Activated CD4-positive, alpha-beta T cell treated with anti-CD3 and anti-CD28 coated beads, Interleukin-2, amount 10 ng/mL, durations not matched to agents 24 days and 14 days (primary cell): ENCODE measurements at places on chromosomes 11 and 22. TPM values are rescaled to one million over a fixed set of nuclear protein-coding genes. Genes with fewer than 3 reads are reported as not detected.

DNA sequence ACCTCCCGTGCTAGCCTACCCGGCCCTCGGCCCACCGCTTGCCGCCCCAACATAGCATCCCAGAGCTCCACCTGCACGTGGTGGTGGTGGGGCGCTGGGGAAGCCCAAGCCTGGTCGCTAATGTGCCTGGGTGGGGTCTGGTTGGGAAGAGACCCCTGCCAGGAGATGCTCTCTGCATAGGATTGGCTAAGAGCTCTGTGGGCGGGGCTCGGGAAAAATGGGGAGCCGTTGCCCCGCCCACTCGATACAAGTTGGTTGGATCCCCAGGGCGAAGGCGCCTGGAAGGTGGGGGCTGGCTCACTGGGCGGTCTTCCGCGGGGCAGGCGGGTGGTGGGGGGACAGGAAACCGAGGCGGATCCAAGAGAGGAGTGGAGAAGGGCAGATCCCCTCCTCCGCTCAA lies 7.6 kb downstream of the LRRC10B start:
- peaks cover 5% of the 10 kb centered on the region for H3K4me1 ChIP-seq
- H3K4me3 ChIP-seq: no peak overlapping the region
- H3K27ac ChIP-seq: no peak overlapping the region
- peak; percentile 58 for DNase-seq
- peaks cover 16% of the 10 kb centered on the region for H3K27me3 ChIP-seq

DNA sequence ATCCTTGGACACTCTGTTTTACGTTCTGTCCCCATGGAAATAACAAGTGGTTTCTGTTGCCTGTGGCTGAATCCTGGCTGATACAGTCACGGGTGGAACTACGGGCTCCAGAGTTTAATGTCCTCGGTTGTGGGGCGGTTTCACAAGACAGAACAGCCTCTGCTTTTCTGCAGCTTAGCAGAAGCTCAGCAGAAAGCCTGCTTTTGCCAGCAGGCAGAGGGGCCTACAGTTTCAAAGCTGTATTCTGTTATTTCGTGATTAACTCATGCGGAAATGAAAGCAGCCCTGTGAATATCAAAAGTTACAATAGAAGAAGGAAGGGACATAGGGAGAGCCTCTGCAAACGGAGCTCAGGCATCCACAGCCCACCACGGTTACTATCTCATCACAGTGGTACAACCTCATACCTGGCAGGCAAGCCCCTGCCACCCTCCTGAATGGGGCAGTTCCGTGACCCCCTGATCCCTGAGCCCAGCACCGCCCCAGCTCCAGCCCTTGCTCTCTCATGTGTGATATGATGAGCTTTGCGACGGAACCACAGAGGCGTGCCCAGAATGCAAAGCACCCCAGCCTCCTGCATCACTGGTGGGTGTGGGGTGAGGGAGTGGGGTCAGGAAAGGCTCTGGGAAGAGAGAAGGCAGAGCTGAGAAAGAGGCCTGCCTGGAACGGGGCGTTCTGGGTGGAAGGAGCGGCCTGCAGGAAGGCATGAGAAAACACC lies 360.6 kb downstream of the BRD1 start:
- no peaks in the 10 kb centered on the region for H3K27me3 ChIP-seq
- H3K4me1 ChIP-seq: peaks cover 2% of the 10 kb centered on the region
- H3K4me3 ChIP-seq: no peak overlapping the region
- H3K36me3 ChIP-seq: no peaks in the 10 kb centered on the region
- DNase-seq: no peak

GRCh38 chr22:39243439-39244135 lies 1.2 kb downstream of the PDGFB start:
- peak overlapping the region; percentile 80 for H3K4me3 ChIP-seq
- DNase-seq: no peak
- peaks cover 65% of the 10 kb centered on the region for H3K27me3 ChIP-seq
- H3K27ac ChIP-seq: peak overlapping the region; percentile 15

GRCh38 chr11:113697756-113698407 lies 8.2 kb downstream of the TMPRSS5 start:
- H3K27ac ChIP-seq: no peak overlapping the region
- H3K4me1 ChIP-seq: no peaks in the 10 kb centered on the region
- H3K27me3 ChIP-seq: no peaks in the 10 kb centered on the region
- no peak overlapping the region for H3K4me3 ChIP-seq

The GLYATL1B gene
- total RNA-seq: not detected in 2 replicates

The ATM gene
- total RNA-seq: 37.6 and 42.5 TPM in 2 replicates
